ENCODE measurements at places on chromosomes 16 and 17.

DNA sequence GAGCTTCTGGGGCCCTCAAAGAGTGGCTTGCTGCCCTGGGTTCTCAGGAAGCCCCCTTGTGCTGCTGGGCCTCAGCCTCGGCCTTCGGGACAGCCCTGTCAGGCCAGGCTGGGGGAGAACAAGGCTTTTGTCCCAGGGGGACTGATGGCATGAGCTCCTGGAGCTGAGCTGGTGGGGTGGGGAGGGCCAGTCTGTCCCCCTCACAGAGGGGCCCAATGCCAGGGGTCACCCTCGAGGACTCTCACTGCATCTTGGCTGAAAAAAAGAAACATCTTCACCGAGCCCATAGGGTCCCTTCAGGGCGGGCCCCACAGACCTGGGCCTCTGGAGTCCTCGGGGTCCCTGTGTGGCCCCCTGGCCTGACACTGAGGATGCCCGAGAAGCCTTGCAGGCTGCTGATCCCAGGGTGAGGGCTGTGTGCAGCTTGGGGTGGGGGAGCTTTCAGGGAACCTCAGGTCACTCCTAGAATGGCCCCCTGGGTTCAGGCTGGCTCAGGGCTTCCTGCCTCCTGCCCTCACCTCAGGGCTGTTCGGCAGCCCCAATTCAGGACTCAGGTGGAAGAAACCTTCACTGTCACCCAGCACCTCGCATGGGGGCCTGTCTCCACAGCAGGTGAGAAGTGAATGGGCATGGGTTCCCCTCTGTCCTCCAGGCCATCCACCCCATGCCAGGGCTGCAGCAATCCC is 90.5 kb downstream of the TNFRSF13B start:
- DNase-seq: no peak

- DNase-seq: no peak
These were observed 2.5 kb upstream of the CORO6 start for GRCh38 chr17:29625037-29625750.

DNA sequence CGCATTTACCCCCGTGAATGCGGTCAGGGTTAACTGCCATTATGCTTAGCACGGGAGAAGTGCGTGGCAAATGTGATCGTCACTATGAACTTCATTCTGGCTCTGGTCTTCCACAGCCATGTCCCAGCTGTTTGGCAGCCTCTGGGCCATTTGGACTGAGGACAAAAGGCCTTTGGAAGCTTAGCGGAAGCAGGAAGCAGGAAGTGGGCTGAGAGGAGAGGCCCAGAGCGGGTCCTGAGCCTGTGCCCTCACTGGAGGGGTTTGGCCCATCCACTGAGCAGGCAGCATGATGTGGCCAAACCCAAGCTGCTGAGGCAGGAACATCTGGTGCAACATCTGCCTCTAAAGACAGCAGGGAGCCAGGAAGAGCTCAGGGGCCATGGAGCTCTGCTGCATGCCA is 345.9 kb downstream of the C16orf95 start:
- no peak for DNase-seq

DNA sequence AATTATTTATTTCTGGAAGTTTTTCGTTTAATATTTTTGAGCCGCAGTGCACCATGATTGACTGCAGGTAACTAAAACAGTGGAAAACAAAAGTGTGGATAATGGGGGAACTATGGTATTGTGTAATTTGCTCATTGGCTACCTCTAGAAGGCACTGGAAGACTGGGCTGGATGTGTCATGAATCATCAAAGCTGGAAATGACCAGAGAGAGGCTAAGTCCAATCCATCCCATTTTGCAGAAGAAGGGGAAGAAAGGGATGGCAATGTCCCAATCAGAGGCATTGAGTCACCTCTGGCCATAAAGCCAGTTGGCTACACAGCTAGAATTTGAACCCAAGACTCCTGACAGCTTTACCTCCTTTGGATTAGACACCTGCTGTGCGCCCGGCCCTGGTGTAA is 29.3 kb downstream of the GLP2R start:
- DNase-seq: no peak

DNA sequence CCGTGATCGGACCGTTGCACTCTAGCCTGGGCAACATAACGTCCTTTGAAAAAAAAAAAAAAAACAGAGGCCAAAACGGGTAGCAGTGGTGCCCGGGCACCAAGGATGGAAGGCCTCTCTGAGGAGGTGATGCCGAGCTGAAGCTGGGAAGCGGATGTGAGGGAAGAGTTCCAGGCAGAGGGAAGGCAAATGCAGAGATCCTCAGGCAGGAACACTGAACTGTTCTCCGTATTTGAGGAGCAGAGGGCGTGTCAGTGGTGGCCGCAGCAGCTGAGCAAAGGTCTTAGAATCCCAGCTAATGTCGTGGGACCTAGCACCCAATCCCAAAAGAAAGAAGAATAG is 656 bp upstream of the KCTD13 start:
- peak; percentile 32 for DNase-seq

- peak; percentile 48 for DNase-seq
These were observed 8.3 kb downstream of the CBFA2T3 start for GRCh38 chr16:88968589-88969280.

DNA sequence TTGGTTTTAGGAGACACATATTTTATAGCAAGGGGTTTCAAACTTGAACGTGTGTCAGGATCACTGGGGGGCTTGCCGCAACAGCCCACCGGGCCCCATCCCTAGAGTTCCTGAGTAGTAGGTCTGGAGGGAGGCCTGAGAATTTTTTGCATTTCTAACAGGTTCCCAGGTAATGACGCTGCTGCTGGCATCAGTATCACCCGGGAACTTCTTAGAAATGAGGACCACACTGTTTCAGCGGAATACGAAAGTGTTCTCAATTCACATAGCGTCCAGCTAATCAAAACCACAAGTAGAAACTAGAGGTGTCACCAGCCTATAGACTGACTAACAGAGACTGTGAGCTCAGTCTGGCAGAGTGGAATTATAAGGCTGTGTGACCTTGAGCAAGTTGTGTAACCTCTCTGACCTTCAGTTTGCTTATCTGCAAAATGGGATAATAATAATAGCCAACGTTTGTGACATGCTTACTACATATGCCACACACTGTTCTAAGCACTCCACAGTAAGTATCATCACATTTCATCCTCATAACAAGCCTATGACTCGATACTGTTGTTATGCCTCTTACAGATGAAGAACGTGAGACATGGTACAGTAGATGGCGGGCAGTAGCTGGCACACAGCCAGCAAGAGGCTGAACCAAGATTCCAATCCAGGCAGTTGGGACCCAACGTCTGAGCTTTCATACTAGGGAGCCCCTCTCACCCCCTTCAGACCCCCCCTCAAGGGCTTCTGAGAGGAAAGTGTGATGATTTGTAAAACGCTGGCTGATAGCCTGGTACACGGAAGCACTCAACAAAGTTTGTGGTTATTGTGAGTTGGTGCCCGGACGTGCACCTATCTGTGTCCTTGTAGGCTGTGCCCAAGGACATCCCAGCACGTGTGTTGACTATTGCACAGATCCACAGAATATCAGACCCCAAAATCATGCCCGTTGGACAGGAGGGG is 4.6 kb upstream of the ICAM2 start:
- no peak for DNase-seq

GRCh38 chr17:54983260-54983659 is 14.7 kb downstream of the STXBP4 start:
- no peak for DNase-seq

GRCh38 chr16:62066747-62067146 is 30.5 kb upstream of the CDH8 start:
- DNase-seq: peak; percentile 22

DNA sequence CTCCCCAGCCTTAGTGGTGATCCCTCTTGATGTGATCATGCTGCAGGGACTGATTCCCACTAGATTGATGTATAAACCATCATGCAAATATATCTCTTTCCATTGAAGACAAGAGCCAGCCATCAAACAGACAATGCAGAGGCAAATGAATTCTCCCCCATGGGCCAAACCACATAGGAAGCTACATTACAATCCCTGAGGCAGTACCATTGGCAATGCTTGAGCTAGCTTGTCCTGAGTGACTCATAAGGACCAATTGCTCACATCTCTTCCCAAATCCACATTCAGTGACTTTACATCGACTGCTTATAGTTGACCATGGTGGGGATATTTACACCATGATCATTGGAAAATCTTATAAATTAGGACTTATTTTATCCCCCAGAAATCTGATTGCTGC is 242.2 kb downstream of the SHISA9 start:
- no peak for DNase-seq

GRCh38 chr17:78996781-78997201 is 12.8 kb downstream of the CANT1 start:
- no peak for DNase-seq

GRCh38 chr17:72759301-72759700 is 333.2 kb downstream of the SLC39A11 start:
- no peak for DNase-seq

GRCh38 chr17:64420143-64420670 is 28.7 kb upstream of the MILR1 start:
- no peak for DNase-seq

- no peak for DNase-seq
These were observed 13.6 kb downstream of the MRM1 start for GRCh38 chr17:36614933-36615332.

- no peak for DNase-seq
These were observed 497.8 kb upstream of the ZFHX3 start for GRCh38 chr16:73545755-73546154.

GRCh38 chr16:19892902-19893301 is 8.3 kb upstream of the GPRC5B start:
- no peak for DNase-seq

DNA sequence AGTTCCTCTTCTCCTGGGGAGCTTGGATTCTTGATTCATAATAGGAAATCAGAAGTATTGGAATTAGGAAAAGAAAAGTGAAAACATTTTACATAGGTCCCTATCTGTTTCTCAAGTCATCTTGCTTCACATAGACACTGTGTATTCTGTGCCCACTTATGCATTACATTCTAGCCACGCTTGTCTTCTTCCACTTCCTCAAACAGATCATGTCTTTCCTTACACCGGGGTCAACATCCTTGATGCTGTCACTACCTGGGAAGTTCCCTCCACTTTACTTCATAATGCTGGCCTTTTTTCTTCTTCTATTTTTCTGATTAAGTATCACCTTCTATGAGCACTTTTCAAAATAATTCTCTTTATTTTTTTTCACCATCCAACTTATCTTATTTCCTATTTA is 606.4 kb upstream of the CDH8 start:
- no peak for DNase-seq

DNA sequence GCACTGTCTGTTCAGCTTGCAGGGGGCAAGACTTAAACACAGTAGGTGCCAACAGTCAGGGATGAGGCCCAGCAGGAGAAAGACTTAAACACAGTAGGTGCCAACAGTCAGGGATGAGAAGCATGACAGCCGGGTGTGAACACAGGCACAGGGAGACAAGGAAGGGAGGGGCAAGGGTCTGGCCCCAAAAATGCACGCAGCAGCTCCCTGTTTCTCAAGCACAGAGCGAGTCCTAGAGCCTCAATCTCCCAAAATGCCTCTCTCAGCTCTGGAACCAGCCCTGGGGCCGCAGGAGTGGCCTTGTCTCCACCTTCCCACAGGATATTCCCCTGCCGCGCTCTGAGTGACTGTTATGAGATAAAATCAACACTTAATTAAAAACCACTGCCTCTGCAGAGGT is 66.4 kb downstream of the DYNLRB2 start:
- DNase-seq: no peak

- no peak for DNase-seq
These were observed 50.0 kb downstream of the KCNJ18 start for GRCh38 chr17:21742326-21742725.

DNA sequence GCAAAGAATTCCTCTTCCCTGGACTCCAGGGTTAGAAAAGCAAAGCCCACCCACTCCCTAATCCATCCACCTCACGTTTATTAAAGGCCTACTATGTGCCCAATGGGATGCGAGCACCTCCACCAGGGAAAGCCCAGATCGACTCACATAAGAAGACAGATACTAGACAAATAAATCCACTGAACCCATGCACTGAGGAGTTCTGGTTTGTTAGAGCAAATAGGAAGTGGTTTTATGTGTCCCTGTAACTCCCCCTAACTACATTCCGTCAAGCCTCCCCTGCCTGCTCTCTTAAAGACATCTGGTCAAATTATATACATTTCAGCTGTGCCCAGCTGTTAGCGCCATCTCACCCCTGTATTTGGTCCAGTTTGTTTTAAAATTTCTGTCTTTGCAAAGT is 218.5 kb upstream of the RPL38 start:
- no peak for DNase-seq

DNA sequence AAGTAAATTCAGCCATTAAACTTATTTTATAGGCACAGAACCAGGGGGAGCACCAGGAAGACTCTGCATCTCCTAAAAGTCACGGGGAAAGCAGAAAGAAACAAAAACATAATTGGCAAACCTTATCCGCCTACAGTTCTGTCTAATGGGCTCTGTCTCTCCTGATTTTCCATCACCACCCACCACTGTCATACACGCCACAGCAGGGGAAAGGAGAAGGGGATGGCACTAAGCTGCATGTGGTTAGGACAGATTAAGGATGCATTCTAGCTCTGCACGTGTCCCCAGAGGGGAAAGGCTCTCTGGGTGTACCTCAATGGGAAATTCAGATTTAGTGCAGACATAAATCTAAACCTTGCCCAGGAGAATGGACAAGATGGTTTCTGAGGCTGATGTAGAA is 359.8 kb downstream of the TMEM114 start:
- no peak for DNase-seq

DNA sequence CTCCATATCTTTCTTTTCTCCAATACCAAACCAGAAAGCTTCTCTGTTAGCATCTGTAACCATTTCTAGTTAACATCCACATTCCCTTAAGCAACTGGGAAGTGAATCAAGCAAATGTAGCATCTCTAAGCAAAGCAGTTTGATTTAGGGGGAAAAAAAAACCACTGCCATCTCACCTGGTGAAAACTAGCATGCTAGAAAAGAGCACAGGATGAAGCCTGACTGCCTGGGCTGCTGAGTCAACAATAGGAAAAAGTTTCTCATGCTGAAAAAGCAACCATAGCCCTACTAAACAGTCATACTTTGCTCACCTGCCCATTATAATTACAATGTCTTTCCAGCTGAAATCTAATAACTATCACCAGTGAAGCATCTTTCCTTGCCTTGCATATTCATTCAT is 139.3 kb downstream of the ANKFN1 start:
- DNase-seq: no peak

DNA sequence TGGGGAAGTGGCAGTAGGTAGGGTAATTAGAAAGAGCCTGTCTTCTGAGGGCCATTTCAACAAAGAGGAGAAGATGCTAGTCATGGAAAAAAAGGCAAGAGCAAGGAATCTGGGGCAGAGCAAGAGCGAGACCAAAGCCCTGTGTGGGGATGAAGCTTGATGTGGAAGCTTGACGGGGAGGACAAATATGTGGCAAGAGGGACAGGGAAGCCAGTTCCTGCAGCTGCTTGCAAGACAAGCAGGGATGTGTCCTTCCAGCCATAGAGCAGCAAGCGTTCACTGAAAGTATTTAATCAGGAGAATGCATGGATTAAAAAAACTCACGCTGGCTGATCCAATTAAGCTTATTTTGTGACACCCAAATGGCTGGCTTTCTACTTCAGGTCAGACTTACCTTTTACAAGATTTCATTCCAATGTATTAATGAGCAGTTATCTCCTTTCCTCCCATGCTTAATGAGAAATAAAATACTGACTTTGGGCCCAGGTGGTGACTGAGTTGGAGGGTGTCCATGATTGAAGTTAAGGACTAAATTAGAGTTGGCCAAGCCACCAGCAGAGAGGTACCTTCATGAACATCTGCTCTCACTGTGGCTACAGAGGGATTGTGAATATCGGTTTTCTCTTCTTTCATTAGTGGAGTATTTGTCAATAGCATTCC is 76.8 kb downstream of the ABCA8 start:
- DNase-seq: no peak

- peak; percentile 75 for DNase-seq
These were observed 198.9 kb downstream of the ZFHX3 start for GRCh38 chr16:72848759-72849664.

GRCh38 chr17:27905447-27906225 is 12.5 kb upstream of the LYRM9 start:
- no peak for DNase-seq

GRCh38 chr16:84013787-84014569 is 28.6 kb downstream of the SLC38A8 start:
- peak; percentile 92 for DNase-seq

Measured in upper lobe of left lung (tissue), 6 donors.